Cerebellum (tissue), 4 donors: ENCODE measurements at places on chromosomes 13 and 19.

GRCh38 chr13:98385606-98386005 is 191.3 kb downstream of the STK24 start:
- DNase-seq, result no peak

DNA sequence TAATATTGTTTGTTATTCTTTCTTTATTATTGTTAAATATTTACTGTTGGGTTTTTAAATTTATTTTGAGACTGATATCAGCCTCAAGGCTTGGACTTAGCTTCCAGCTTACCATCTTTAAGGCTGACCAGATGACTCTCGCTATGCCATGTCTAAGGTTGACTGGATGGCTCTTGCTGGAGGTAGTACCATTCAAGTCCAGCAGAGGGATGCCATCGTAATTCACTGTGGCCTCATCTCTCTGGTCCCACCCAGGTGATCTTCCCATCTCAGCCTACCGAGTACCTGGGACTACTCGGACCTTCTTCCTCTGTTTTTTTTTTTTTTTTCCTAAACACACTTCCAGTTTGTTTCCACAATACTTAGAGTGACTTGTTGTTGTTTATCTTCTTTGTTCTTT is 41.7 kb upstream of the ZNF91 start:
- DNase-seq, result no peak

GRCh38 chr13:64488731-64489130 is 2741.4 kb downstream of the PCDH9 start:
- no peak for DNase-seq

DNA sequence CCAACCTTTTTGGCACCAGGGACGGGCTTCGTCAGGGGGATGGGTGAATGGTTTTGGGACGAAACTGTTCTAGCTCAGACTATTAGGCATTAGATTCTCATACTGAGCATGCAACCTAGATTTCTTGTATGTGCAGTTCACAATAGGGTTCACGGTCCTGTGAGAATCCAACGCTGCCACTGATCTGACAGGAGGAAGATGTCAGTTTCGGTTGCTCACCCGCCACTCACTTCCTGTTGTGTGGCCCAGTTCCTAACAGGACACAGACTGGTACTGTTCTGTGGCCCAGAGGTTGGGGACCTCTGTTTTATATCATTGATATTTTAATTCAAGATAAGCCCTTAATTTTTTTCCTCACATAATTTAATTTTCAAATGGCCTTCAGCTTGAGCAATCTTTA is 26.7 kb upstream of the TDRD3 start:
- no peak for DNase-seq

DNA sequence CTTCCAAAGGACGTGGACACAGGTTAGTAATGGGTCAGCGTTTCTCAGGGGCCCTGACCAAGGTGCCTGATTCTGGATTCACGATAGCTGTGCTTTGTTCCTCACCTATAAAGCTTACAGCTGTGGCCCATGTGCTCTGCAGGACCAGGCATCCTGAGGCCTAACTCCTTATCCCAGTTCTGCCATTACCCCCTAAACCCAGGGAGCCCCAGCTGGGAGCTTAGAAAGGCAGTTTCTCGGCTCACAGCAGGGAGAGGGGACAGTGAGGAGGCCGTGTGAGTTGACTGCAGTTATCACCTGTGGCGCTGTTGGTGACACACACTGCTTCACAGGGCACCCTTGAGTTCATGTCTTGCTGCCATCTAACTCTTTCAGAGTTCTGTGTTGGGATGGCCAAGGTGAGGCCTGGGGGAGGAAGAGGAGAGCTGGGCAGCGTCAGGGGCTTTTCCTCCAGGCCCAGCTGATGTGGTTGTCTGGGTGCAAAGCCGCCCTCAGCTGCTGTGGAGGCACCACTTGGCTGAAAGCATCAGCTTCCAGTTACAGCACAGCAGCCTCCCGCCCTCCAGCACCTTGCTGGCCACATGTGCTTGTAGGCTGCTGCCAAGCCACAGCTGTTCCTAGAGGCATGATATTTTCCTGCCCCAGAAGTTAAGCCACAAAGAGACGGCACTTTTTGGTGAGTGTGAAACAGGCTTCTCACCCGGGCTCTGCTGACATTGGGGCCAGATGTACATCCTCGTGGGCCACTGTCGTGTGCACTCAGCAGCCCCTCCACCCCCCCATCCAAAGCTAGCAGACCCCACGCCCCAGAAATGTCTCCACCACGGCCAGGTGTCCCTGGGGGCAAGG is 99.6 kb upstream of the MCF2L start:
- no peak for DNase-seq
